ENCODE measurements at places on chromosomes 7 and 10.

DNA sequence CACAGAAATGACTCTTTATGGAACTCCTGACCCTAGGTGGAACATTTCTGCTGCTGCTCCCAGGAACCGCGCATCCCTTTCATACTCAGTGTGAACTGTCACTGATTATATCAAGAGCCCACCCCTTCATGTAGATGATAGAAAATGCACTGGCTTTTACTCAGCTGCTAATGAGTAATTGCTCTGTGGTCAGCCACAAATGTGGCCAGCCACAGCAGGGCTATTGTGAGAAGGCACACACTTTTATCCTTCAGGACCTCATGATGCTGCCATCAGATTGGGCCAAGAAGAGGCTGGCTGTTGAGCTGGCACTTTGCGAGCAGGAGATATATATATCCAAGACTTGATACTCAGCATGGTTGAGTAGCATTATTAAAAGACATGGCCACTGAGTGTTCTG, 124.7 kb downstream of the CFAP58 start:
- no peak for DNase-seq

GRCh38 chr7:44486693-44487092, 3.8 kb downstream of the NUDCD3 start:
- DNase-seq = no peak

- DNase-seq = no peak
Measured at GRCh38 chr7:140165422-140165821, 11.4 kb downstream of the KDM7A start.

DNA sequence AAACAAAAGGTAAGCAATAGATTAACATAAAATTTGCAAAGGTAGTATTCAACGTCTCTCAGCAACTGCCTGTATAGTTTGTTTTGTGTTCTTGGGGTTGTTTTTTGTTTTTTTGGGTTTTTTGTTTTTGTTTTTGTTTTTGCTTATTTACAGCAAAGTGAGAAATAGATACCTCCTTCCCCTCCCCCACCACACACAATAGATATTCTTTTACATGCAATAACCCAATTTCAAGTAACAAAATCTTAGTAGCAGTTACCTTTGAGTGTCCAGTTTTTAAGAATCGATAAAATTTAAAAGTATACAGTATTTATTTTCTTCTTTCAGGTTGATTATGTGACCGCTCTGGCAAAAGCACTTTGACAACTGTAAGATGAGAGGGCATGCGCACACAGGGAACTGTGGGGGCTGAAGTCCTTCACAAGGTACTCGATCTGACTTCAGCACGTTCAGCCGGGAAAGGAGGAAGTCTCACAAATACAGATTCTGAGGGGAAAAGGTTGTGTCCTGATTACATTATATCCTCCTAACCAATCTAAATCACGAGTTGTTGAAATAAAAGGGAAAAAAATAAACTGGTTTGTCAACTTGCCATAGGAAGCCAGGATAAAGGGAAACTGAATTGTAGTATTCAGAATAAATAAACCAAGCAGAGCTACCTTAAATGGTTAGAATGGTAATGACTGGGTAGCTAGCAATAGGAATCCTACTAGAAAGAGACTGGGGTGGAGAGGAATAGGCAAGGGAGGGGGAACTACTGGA, 47.8 kb downstream of the CPEB3 start:
- peak; percentile 34 for DNase-seq

DNA sequence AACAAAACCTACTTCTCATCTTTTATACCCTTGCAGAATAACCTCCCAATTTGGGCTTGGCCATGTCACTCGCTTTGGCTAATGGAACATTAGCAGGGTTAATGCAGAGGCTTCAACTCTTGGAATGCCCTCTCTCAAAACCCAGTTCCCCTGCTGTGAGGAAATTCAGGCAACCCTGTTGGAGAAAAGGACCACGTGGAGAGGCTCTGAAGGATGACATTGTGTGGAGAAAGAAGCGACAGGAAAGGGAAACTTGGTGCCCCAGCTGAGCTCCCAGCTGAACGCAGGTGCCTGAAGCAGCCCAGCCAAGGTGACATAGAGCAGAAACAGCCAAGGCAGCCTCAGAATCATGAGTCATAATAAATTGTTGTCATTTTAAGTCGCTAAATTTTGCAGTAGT, 214.2 kb upstream of the GHITM start:
- DNase-seq = no peak

DNA sequence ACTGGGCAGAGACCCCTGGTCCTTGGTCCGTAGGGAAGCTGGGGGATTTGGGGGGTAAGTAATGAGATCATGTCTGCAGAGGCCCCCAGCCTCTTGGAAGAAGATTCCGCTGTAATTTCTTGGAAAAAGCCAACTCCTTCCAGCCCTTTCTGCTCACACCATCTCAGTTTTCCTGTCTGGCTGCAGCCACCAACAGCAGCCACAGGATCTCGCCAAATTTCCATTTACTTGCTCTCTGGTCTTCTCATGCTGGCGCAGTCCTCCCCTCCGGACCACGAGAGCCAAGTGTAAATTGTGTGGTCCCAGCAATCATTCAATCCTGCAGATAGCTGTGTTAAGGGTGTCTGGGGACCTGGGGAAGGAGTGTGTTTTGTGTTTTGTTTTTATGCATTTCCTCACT, 49.6 kb downstream of the ASB13 start:
- DNase-seq = no peak

GRCh38 chr7:24817339-24817738, 60.1 kb upstream of the GSDME start:
- no peak for DNase-seq

DNA sequence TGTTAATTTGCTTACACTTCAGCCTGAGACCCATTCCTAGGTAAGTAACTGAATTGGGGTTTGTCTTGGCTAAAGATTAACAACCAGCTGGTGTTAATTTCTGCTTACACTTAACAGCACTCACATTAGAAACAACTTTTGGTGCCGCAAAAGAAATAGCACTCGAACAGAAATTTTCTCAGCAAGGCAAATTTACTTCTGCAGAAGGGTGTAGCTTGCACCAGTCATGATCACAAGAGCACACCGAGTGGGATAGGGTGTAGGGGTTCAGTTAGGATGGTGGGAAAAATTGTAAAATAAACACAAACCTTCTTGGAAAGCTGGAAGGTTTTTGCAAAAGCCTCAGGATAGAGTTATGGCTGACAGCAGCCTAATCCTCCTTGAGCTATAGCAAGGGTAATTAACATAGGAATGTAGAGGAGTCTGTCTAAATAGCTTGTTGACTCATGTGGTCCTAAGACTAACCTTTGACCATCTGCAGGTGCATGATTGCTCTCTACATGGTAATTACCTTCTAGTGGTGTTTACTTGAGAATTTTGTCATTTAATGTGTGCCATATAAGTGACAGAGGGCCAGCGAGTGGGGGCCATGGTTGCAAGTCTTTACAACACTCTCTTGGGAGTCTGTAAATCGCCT, 67.8 kb upstream of the CDK13 start:
- no peak for DNase-seq

DNA sequence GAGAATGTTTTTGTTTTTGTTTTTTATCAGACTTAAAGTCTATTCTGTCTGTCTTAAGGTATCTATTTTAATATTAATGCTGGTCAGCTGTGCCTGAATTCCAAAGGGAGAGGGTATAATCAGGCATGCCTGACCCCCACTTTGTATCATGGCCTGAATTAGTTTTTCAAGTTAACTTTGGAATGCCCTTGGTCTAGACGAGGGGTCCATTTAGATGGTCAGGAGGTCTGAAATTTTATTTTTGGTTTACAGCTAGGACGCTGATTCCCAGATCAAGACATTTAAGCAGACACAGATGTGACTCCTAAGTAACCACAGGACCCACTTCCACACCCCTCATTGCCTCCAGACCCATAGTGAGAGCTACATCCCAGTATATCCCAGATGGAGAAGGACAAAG, 189.5 kb downstream of the ARHGAP12 start:
- no peak for DNase-seq

- no peak for DNase-seq
Measured at GRCh38 chr10:44281089-44281613, 103.7 kb downstream of the CXCL12 start.

DNA sequence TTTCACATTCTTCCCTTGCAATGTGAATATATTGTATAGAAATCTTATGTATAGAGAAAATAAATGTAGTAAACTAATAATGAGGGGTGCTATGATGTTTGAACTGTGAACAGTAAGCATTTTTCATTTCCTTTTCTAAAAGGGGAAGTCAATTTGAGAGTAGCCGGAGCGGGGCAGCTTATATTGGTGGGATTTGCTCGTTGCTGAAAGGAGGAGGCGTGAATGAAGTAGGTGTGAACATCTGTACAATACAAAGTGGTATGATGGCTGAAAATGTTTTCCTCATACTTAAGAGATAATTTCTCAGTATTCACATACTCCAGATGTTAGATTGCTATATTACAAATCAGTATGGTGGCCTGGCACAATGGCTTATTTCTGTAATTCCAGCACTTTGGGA, 87.1 kb downstream of the SRI start:
- DNase-seq = no peak

GRCh38 chr7:92609921-92610518, 19.8 kb upstream of the FAM133B start:
- no peak for DNase-seq

GRCh38 chr7:29236071-29236580, 41.6 kb downstream of the CHN2 start:
- no peak for DNase-seq

- DNase-seq = no peak
Measured at GRCh38 chr10:113068178-113068890, 118.3 kb downstream of the TCF7L2 start.

GRCh38 chr10:87723500-87723899, 63.8 kb downstream of the PAPSS2 start:
- no peak for DNase-seq
